Left kidney (tissue), 8 donors: ENCODE measurements at places on chromosomes 6 and 20. TPM values are rescaled to one million over a fixed set of nuclear protein-coding genes. Genes with fewer than 3 reads are reported as not detected.

- no peak for DNase-seq
Measured at GRCh38 chr20:63454731-63455567, 17.5 kb downstream of the KCNQ2 start.

The FAM162B gene
- 4.0 TPM for polyA plus RNA-seq

DNA sequence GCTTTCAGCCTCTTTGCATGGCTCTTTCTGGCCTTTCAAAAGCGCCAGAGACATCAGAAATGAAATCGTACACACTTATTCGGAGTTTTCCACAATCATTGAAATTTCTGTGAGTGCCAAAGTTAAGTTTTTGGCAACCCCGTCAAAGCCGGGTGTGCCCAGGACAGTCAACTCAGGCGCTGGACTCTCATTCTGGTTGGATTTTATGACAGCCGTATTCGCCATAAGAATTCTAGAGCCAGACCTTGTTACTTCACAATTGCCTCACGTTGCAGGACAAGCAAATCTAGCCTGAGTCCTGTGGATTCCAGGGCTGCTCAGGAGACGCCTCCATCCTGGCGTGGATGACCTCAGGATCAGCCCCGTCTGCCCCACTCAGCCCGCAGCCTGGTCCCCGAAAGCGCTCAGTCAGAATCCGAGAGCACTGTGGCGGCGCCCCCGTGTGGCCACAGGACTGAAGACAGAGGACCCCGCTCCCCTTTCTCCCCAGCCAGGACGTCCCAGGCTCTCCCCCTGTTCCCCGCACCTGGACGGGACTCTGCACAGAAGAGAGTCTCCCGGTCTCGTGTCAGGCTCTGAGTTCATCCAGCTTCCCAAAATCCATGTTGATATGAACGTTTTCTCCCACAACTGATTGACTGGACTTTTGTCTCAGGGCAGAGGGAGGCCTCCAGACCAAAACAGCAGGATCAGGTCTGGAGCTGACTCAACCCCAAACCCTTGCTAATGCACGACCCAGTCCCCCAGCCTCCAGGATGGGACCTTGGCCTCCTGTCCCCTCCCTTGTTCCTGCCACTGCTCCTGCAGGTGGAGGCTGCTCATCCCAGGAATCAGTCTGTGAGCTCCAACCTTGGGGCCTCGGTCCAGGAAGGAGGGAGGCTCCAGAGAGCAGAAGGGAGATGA lies 38.2 kb downstream of the MICA start:
- peak; percentile 42 for DNase-seq

- no peak for DNase-seq
Measured at GRCh38 chr6:20271818-20272217, 59.5 kb upstream of the MBOAT1 start.

DNA sequence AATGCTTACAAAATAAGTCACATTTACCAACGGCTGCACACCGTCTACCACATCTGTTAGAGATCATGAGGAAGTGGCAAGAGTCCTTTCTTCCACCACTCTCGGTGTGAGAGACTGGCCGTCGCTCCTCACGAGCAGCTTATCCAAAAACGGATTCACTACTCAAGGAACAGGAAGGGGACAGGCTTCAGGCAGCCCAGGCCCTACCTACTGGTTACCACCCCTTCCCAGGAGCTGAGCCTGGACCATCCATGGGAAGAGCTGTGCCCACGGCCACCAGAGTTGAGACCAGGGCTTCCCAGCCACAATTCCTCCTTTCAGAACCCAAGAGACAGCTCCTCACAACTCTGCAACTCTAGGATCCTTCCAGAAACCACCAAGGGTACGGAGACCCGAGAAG lies 37.0 kb downstream of the FOXF2 start:
- no peak for DNase-seq

The SCUBE3 gene
- polyA plus RNA-seq = 63.6 TPM

DNA sequence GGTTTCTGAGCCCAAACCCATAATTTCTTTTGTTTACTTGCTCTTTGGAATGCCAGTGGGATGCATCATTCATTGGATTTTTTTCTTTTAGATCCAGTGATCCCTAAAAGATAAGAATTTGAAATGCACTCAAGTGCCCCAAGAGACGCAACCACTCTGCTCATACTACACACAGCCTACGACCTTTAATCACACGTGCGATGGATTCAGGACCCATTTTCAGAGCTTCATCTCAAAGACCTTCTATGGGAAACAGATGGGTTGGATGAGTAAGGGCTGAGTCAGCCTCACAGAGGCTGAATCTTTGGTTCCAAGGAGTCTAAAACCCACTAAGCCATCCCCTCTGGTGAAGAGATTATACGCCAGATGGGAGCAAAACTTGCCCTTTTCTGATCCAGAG lies 265.5 kb upstream of the EXOC2 start:
- no peak for DNase-seq

DNA sequence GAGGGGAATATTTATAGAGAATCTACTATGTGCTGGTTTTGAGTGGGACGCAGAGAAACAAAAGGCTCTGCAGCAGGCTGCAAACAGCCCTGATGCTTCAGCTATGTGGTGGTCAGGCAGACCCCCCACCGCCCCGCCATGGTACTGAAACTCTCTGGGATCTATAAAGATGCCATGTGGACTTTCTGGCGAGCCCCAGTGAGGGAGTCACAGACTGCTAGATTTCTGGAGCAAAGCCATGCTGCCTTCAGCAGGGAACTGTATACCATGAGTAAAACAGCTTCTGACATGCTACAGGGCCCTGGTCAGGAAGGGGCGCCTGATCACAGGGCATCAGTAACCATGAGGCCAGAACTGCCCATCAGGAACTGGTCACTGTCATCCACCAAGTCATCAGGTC lies 19.2 kb upstream of the BPIFB1 start:
- no peak for DNase-seq

GRCh38 chr20:3074812-3075211 lies 3.4 kb downstream of the OXT start:
- DNase-seq = no peak

DNA sequence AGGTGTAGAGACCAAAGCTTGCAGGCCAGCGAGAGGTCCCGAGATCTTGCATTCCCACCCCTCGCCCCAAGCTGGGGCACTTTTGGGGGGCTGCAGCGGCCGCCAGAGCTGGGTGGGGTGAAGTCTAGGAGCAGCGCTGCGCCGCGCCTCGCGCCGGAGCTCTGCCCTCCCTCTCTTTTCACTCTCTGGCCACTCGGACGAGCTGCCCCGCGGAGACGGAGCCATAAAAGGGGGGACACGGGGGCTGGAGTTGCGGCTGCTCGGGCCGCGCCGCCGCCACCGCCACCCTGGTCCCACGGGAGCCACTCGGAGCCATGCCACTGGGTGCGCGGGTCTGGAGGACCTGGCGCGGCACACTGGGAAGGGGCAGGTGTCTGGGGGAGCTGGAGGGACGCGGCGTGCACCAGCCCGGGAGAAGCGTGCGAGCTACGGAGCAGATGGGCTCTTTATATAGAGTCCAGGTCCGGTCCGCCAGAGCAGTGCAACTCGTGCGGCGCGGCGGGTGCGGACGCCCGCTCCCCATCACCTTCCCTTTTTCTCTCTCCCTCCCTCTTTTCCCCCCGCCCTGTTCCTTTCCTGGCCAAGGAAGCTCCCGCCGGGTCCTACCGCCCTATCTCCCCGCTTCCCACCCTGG lies 687 bp upstream of the HTR1B start:
- DNase-seq = no peak

DNA sequence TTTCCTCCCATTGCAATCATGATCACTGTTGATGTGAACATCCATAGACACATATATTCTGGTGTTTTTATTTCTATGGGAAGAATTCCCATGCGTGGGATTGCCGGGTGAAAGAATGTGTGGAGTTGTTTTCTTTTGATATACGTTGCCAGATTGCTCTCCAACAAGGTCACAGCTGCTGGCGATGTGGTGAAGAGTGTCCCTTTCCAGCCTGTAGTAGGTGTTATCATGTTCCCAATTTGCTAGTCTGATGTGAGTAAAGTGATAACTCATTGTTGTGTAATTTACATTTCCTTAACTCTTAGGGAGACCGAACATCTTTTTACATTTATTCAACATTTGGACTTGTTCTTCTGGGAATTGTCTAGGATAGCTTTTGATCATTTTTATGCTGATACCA lies 14.5 kb upstream of the ELMO2 start:
- DNase-seq = no peak

DNA sequence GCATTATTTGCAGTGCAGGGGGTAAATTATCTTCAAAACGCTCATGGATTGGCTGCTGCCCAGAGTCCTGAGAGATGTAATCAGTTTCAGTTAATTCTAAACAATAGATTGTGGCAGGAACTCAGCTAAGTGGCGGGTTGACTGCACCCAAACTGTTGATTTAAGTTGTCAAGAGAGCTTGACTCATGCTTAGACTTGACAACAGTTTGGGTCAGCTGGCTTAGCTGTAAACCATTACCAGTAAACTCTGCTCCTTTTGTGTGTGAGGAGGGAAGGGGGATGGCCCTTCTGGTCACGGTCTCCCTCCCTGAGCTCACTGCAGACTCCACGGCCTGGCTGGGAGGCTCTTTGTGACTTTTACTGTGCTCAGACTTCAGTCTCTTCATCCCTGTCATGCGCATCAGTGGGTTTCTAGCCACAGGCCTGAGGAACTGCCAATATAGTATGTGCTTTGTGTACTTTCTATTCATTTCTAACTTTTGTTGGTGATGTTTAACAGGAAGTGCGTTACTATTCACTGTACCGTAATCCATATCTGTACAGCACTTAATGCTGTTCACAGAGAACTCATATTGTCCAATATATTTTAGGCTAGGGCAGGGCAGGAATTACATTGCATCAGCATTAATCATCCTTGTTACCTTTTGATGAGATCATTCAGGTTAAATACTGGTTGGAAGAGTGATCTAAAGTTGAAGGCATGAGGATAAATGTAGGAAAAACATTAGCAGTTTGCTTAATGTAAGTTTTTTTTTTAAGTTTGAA lies 488.3 kb downstream of the CDKAL1 start:
- DNase-seq = peak; percentile 48

- DNase-seq = no peak
Measured at GRCh38 chr6:87699576-87699975, 2.5 kb downstream of the AKIRIN2 start.

The ABHD16B gene
- not detected for polyA plus RNA-seq

DNA sequence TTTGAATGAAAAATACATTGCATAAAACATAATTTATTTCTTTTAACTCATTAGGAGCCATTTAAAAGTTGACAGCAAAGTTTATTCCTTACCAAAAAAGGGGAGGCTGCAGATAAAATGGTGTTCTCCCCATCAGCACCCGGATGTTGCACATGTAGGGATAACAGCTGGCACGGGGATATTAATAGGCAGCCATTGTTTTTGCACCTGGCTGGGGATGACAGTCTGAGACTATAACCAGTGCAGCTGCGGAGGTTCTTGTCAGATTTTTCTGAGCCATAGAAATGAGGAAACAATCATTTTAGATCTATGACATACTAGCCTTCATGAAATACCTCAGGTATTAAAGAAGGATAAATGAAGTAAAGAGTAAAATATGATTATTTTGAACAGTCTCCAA lies 20.1 kb upstream of the HECA start:
- no peak for DNase-seq

The ISM1 gene
- polyA plus RNA-seq = 4.3 TPM

GRCh38 chr6:169846286-169847056 lies 95.0 kb downstream of the ERMARD start:
- DNase-seq = no peak

DNA sequence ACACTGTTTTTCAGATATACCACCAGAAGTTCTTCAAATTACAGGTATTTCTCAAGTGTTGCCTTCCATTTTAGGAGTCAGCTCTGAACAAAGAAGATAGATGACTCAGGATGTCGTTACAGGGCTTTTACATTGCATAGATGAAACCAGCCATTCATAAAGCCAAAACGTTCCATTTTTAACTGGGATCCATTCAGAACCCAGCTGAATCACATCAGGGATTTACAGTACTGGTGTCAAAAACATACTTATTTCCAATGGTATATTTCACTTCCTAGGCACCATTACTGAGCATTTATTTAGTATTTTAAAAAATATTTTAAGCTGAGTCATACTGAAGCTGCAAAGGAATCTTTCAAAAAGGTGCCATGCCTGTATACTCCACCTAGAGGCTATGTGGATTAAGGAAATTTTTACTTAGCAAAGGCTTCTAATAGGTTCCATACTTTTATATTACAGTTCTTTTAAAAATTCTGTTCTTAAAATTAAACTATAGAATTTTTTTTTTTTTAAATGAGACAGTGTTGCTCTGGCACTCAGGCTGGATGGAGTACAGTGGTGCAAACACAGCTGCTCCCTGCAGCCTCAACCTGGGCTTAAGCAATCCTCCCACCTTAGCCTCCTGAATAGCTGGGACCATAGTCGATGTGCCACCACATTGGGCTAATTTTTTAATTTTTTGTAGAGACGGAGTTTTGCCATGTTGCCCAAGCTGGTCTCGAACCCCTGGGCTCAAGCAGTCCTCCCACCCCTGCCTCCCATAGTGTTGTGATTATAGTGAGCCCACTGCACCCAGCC lies 2.6 kb downstream of the ASF1A start:
- DNase-seq = peak; percentile 19

The THEMIS gene
- 0.08 TPM for polyA plus RNA-seq

The DPM1 gene
- polyA plus RNA-seq = 59.9 TPM

- no peak for DNase-seq
Measured at GRCh38 chr6:90928051-90928450, 341.2 kb upstream of the MAP3K7 start.

GRCh38 chr20:33744181-33744580 lies 12.4 kb downstream of the ZNF341 start:
- DNase-seq = no peak

- DNase-seq = peak; percentile 73
Measured at GRCh38 chr6:156687789-156688619, 89.2 kb upstream of the ARID1B start.

The RIMS4 gene
- 0.52 TPM for polyA plus RNA-seq

DNA sequence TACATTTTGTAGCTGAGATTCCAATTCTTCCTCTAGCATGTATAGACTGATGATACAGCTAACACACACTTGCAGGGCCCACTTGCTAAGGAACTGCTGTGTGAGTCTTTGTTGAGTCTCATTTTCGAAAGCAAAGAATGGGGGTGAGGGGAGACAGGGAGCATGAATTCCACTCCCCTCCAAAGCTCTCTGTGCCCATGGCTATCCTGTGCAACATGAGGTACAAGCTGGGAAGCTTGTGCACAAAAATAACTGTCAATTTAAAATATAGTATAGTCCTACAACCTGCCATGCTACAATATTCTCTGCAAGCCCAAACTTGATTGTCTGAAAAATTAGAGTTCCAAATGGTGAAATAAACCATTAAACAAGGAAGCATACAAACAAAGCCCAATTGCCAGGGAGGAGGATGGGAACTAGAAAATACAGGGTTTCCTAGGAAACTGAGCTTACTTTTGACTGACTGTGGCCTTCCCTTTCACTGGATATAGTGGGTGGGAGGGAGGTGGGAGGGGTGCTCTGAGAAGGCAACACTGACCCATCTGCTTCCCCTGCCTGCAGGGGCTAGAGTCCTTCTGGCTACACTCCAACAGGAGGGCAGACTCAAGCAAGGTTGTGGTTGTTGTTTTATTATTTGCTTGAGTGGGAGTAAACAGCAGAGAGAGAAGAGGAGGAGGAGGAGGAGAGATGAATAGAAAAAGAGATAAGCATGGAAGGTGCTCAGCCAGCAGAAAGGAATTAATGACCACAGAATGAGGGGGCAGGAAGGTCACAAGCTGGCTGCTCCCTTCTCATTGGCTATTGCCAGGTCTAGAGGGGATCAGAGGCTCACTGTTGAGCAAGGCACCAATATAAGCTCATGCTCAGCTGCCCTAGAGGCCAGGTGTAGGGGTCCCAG lies 84.6 kb downstream of the FYN start:
- DNase-seq = peak; percentile 68

- no peak for DNase-seq
Measured at GRCh38 chr20:20089018-20089417, 36.7 kb downstream of the CFAP61 start.

The MCHR2 gene
- polyA plus RNA-seq = not detected

- no peak for DNase-seq
Measured at GRCh38 chr20:37505263-37506151, 15.5 kb upstream of the NNAT start.
